ENCODE measurements at places on chromosomes 7 and 10. TPM values are rescaled to one million over a fixed set of nuclear protein-coding genes. Genes with fewer than 3 reads are reported as not detected.

DNA sequence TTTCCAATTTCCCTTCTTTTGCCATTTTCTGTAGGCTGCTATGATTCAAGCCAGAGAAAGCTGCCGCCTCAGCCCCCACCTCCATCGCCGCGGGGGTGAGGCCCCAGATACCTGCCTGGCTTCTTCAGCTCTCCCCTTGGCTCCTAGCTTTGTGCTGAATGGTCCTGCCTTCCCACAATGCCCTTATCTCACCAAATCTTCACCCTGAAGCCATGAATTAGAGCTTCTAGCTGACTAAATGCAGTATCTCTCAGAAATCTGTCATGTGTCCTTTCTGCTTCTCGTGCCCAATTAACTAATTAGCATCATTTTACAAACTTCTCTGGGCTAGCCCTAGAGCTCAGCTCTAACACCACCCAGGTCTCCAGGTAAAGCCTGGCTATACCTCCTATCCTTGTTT is 32.2 kb upstream of the GPNMB start:
- DNase-seq: no peak

DNA sequence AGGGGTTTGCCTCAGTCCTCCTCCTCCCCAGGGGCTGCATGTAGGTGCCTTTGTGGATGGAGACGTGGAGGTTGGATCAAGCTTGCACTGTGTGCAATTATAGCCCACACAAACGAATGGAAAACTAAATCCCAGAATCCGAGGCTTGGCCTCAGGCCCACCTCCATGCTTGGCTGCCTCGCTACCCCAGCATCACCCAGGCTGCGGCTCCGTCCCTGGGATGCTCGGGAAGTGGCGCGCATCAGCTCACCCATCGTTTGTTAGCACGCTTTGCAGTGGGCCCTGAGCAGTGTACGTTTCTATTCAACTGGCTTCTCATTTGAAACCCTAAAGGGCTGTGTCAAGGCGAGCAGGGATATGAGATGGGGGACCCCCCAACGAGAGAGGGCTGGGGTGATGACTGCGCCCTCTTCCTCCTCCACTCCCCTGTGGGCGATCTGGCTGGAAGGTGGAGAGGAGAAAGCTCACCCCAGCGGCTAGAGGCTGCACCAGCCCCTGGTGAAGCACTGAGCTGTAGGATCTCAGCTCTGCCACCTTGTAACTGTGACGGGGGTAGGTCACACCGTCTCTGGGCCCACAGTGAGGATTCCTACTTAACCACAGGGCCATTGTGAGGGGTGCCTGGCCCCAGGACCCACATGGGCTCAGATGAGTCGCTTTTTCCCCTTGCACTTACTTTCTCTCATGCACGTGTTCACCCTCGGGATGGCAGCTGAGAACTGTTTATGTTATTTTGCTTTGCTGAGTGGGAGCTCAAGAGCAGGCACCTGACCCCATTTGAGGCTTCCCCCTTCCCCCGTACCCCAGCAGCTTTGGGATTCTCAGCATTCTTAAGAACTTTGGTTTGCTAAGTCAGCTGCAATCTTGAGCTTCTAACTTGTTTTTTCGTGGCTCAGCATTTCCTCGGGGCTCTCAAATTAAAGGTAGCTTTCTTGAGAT is 12.7 kb upstream of the BTBD16 start:
- no peak for DNase-seq

DNA sequence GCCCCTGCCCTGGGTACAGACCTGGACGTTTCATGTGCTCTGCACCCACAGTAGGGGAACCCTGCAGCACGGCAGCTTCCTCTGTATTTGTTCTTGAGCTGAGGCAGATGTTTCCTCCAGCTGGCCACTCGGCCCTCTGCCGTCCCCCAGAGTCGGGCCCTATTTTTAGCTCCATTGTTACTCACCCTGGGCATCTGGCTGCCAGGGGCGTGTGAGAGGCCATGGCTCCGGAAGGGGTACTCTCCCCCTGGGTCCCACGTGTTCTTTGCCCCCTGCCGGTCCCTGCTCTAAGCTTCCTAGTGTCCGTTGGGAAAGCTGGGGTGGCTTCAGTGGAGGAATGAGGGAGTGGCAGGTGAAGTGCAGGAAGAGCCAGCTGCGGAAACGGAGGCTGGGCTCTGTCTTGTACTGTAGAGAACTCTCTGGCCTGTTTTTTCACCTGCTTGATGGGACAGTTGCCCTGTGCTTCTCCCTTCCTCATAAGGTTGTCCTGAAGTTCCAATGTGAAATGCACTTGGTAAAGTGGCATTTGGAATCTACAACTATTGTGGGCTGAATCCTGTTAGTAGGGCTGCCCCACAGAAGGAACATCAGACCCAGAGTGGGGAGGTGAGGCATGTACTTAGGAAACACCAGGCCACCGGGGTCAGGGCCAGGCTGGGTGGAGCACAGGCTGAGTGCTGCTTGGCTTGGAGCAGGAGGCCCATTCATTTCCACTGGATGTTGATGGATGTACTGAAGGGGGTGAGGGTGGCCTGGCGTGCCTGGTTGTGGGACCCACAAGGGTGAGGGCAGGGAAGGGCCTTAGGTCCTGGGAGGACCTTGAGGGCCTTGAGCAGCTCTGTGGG is 30.6 kb downstream of the PALD1 start:
- DNase-seq: no peak

DNA sequence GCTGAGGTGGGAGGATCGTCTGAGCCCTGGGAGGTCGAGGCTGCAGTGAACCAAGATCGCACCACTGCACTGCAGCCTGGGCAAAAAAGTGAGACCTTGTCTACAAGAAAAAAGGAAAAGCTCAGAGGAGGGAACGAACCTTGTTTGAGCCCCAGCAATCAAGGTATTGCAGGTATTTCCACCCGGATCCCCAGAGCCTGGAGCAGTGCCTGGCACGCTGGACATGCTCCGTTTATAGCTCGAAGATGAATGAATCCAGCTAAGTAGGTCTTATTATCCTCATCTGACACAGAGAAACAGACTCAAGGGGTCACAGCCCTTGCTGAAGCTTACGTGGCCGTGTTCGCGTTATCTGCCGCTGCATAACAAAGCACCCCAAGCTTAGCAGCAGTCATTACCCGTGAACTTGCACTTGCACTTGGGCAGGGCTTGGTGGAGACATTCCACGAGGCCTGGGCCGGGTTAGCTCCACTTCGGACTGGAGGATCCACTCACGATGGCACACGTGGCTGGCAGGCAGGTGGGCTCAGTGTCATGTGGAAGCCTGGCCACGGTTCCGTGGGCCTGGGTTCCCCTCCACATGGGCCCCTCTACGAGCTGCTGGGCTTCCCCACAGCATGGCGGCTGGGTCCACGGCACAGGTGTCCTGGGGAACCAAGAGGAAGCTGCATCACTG is 3.2 kb upstream of the COX19 start:
- no peak for DNase-seq

DNA sequence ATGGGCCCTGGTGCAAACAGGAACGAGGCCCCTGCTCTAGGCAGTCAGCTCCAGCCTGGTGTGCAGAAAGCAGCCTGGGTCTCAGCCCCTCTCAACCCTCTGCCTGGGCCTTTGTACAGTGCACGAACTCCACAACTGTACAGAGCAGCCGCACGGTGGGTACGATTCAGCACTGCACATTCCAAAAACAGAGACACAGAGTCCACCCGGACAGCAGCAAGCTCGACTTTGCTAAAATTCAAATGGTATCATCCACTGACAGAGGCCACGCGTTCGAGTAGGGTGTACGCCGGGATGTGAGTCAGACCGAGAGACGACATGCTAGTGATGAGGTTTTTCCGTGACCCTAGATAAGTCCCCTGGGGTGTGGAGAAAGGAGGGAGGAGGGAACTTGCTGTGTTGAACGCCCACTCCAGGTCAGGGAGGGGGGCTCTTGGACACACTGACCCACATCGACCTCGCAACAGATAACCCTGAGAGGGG is 65.6 kb upstream of the PDGFA start:
- DNase-seq: no peak

GRCh38 chr7:121570365-121570764 is 174.3 kb upstream of the FAM3C start:
- DNase-seq: no peak

DNA sequence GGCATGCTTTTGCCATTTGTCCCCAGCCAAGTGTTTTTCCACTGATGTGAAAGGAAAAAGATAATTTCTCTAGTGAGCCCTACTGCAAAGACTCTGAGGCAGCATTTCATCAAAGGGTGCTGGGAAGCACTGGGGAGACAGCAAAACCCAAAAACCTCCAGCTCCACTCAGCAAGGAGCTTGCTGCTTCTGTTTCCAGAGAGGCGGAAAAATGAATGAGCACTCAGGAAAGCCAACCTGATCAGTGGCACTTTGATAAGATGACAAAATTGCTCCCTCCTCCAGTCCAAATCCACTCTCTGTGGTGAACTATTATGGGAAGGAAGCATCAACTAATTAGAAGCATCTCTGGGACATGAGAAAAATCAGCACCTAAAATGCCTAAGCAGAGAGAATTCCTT is 68.2 kb downstream of the ATXN7L1 start:
- no peak for DNase-seq

- DNase-seq: no peak
Observed at GRCh38 chr7:119890631-119891030, 382.3 kb upstream of the KCND2 start.

The ASB10 gene
- polyA plus RNA-seq: not detected

The OPN1SW gene
- polyA plus RNA-seq: not detected

The HECTD2 gene
- 2.8 TPM for polyA plus RNA-seq

The PGAM2 gene
- not detected for polyA plus RNA-seq

The CTAGE15 gene
- not detected for polyA plus RNA-seq

The COX19 gene
- 18.1 TPM for polyA plus RNA-seq

All from immature natural killer cell (primary cell).